ENCODE measurements at places on chromosomes 3 and 15. TPM values are rescaled to one million over a fixed set of nuclear protein-coding genes. Genes with fewer than 3 reads are reported as not detected.

The SLC22A13 gene
- total RNA-seq = 0.94 TPM

The TEX55 gene
- not detected for total RNA-seq

The DUOX1 gene
- total RNA-seq = 0.08 TPM

The GOLGA8A gene
- total RNA-seq = 11.3 TPM

The SPTBN5 gene
- 0.23 TPM for total RNA-seq

The ITGA11 gene
- total RNA-seq = 65.5 TPM

The KCNMB2 gene
- not detected for total RNA-seq

The HTR3E gene
- not detected for total RNA-seq

The FBN1 gene
- total RNA-seq = 1,470 TPM

The PPP2R3A gene
- total RNA-seq = 7.0 TPM

The CCNB2 gene
- total RNA-seq = 10.1 TPM

The PPP1R14D gene
- total RNA-seq = not detected

The EXD1 gene
- total RNA-seq = not detected

The RAB6B gene
- 0.30 TPM for total RNA-seq

The NANOGP8 gene
- total RNA-seq = not detected

The NPAP1 gene
- total RNA-seq = not detected

The ROBO2 gene
- total RNA-seq = 4.9 TPM

The ISLR2 gene
- total RNA-seq = not detected

The KY gene
- total RNA-seq = 1.9 TPM

The DOCK3 gene
- total RNA-seq = 0.12 TPM

The TRPM1 gene
- total RNA-seq = not detected

The PRR20G gene
- not detected for total RNA-seq

The COL6A5 gene
- 0.12 TPM for total RNA-seq

The LIPH gene
- under 0.01 TPM for total RNA-seq

The CPLX3 gene
- not detected for total RNA-seq

The PLA2G4E gene
- not detected for total RNA-seq

The GOLIM4 gene
- 77.1 TPM for total RNA-seq

The ST6GAL1 gene
- 6.0 TPM for total RNA-seq

The FANCD2OS gene
- not detected for total RNA-seq

The GRK7 gene
- under 0.01 TPM for total RNA-seq

The CA12 gene
- 24.0 TPM for total RNA-seq

The IL17RC gene
- total RNA-seq = 21.8 TPM

The FAH gene
- 68.3 TPM for total RNA-seq

The ADAMTS17 gene
- total RNA-seq = not detected

The GPR62 gene
- not detected for total RNA-seq

The TIMP4 gene
- 3.4 TPM for total RNA-seq

The DUOX2 gene
- total RNA-seq = under 0.01 TPM

The GOLGA6D gene
- not detected for total RNA-seq

The C3orf70 gene
- not detected for total RNA-seq

The PRR23A gene
- not detected for total RNA-seq

The RBPMS2 gene
- total RNA-seq = not detected

The MESP1 gene
- total RNA-seq = 0.15 TPM

The SPATA12 gene
- total RNA-seq = under 0.01 TPM

The CAMK1 gene
- total RNA-seq = 36.4 TPM

The DAZL gene
- total RNA-seq = not detected

The NOX5 gene
- 0.12 TPM for total RNA-seq

The PPIP5K1 gene
- 13.8 TPM for total RNA-seq

The SLC12A1 gene
- total RNA-seq = not detected

The STRIT1 gene
- total RNA-seq = not detected

The KNG1 gene
- total RNA-seq = not detected

The ADGRG7 gene
- total RNA-seq = 0.12 TPM

The TTLL13 gene
- not detected for total RNA-seq

The CD200R1 gene
- total RNA-seq = 0.08 TPM

The SLC28A2 gene
- total RNA-seq = not detected

The GUCA1C gene
- not detected for total RNA-seq

The GATA2 gene
- 2.9 TPM for total RNA-seq

The TUSC7 gene
- total RNA-seq = not detected

The RASL12 gene
- 4.1 TPM for total RNA-seq

The XRN1 gene
- 17.4 TPM for total RNA-seq

Data from smooth muscle cell of the coronary artery (primary cell).